ENCODE measurements at places on chromosomes 4 and X.

- no peak for DNase-seq
Observed at GRCh38 chr4:138393886-138394610, 151.9 kb upstream of the SLC7A11 start.

GRCh38 chr4:7647600-7648543 lies 213.1 kb upstream of the PSAPL1 start:
- no peak for DNase-seq

DNA sequence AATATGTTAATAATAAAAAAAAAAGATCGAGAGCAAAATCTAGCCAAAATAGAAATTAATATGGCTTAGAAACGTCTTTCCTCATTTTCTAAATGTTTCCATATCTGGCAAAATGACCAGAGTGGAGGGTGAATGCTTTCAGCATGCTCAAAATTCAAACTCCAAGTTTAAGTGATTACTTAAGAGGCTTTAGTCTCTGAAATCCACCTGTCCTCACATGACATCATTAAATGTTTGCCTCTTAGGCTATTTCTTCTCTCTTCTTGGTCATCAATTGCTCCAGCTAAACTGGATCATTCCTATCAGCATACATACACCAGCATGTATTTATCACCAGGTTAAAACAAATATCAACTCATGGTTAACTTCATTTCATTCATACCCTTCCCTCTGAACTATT lies 54.5 kb upstream of the ATXN3L start:
- DNase-seq: no peak

GRCh38 chr4:179272282-179272681 lies 1830.0 kb upstream of the AGA start:
- DNase-seq: no peak

DNA sequence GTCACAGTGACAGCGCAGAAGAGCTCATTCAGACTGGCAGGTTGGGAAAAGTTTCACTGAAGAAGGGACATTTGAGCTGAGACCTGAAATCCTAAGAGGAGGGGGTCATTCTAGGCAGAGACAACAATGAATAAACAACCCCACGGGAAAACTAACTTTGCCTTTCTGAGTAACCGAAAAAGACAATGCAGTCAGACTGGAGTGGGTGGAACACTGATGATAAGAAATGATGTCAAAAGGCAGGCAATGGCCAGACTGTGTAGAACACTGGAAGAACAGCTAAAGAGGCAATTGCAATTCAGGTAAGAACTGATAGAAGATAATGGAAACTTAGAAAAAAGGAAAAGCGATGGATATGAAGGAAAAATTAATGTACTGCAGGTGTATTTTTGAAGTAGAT lies 73.8 kb downstream of the CHIC2 start:
- DNase-seq: no peak

DNA sequence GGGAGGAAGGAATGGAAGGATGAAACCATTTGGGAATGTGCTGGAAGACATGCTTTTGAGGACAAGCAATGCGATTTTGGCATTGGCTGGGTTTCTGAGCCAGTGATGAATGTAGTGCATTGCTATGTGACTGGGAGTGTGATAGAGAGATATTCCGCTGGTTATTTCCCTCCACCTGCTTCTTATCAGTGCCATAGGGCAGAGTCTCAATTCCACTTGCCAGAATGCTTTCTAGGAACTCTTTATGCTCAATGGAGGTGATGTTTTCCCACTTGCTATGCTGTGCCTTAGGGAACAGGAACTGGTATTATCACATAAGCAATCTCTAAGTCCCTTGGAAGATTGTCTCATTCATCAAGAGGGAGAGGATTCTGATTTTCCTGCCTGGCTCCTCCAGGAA lies 28.0 kb downstream of the TBL1X start:
- no peak for DNase-seq

DNA sequence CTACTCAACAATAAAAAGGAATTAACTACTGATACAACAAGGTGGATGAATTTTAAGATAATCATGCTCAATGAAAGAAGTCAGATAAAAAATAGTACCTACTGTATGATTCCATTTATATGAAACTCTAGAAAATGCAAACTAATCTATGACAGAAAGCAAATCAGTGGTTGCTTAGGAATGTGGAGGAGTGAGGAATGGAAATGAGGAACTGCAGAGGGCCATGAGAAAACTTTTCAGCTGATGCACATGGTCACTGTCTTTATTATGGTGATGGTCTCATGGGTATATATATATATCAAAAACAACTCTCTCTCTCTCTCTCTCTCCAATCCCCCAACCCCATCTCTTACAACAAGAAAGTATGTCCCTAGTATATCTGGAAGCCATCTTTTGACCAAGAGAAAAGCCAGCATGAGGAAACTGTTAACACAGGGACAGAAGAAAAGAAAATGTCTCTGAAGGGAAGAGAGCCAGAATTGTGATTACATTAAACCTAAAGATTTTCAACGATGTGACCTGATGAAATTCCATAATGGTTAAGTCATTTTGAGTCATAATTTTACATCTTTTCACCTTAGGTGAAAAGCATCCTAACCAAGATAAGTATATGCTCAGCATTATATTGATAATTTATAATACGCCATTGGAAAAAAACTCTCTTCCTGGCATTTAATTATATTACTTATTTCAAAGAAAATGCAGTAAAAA lies 8.5 kb upstream of the NFKB1 start:
- no peak for DNase-seq

DNA sequence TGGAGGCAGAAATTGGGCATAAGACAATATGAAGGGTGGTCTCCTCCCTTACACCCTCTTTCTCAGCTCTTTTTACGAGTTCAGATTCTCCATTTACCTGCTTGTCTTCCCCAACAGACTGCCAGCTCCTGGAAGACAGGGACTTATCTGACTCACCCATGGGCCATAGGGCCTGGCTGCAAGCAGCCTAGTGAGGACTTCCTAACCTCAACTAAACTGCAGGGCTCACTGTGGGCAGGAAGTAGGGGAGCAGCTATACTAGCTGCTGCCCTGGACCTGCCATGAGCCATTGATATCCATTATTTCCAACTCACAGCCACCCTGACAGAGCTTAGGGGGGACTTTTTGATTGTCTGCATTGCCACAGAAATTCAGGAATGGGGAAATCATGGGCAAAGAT lies 11.5 kb upstream of the ZNF718 start:
- no peak for DNase-seq

GRCh38 chrX:136039968-136040367 lies 54.7 kb downstream of the SLC9A6 start:
- DNase-seq: no peak

GRCh38 chr4:38326499-38326898 lies 337.5 kb upstream of the KLF3 start:
- DNase-seq: no peak

- no peak for DNase-seq
Observed at GRCh38 chr4:37453999-37454800, 209.7 kb downstream of the NWD2 start.

DNA sequence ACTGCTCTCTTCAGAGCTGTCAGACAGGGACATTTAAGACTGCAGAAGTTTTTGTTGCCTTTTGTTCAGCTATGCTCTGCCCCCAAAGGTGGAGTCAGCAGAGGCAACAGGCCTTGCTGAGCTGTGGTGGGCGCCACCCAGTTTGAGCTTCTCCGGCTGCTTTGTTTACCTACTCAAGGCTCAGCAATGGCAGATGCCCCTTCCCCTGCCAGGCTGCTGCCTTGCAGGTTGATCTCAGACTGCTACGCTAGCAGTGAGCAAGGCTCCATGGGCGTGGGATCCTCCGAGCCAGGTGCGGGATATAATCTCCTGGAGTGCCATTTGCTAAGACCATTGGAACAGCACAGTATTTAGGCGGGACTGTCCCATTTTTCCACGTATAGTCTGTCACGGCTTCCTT lies 371.4 kb upstream of the AMOT start:
- DNase-seq: no peak

GRCh38 chr4:80180743-80181142 lies 16.6 kb upstream of the PRDM8 start:
- no peak for DNase-seq

GRCh38 chrX:39195156-39195555 lies 393.9 kb downstream of the MID1IP1 start:
- no peak for DNase-seq

DNA sequence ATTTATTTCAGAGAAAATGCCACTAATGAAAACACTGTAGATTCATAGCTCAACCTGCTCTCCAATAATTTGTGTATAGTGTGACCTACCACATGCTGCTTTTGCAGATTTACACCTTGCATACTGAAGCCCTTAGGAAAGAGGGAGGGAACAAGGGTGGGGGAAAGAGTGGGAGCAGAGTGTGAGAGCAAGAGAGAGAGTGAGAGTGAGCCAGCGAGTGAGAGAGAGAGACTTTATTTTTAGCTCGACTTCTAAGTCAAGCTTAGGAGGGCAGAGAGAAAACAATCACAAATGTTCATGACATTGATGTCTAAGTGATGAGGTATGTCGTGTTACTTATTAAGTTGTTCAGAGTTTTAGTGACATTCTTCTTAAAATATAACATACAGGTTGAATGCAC lies 112.5 kb upstream of the HAND2 start:
- no peak for DNase-seq

- no peak for DNase-seq
Observed at GRCh38 chr4:80115368-80116181, 42.5 kb upstream of the ANTXR2 start.

- DNase-seq: no peak
Observed at GRCh38 chr4:174860588-174860987, 31.5 kb upstream of the GLRA3 start.

DNA sequence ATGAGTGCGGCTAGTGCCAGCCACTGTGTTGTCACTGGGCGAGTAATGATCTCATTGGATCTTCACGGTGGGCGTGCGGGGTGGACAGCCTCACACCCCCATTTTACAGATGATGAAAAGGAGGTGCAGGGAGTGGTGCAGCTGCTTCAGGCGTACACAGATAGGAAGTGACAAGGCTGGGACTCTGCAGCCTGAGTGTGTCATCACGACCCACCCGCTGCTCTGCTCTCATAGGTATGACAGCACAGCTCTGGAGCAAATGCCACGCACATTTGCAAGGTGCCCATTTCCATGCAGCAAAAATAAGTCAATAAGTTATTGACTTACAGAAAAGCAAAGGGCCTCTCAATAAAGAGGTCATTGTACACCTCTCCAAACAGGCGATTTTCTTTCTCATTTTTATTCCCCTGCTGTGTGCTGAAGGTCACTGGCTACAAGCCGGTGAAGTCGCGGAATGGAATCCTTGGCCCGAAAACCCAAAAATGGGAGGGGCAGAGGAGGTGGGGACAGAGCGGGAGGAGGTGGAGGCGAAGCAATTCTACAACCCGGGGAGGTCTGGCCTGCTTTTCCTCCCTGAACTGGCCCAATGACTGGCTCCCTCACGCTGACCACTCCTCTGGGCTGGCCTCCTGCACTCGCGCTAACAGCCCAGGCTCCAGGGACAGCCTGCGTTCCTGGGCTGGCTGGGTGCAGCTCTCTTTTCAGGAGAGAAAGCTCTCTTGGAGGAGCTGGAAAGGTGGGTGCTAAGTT lies at the start of gene SOD3:
Gene SOD3, plus strand, starts transcription at position 658 of the 750 bp plus-strand sequence. CDS start 3,949 bp downstream, outside the sequence.
- DNase-seq: no peak

- DNase-seq: no peak
Observed at GRCh38 chr4:153465140-153465539, 1.0 kb upstream of the TMEM131L start.

- DNase-seq: no peak
Observed at GRCh38 chr4:109952612-109953011, 39.9 kb downstream of the EGF start.

DNA sequence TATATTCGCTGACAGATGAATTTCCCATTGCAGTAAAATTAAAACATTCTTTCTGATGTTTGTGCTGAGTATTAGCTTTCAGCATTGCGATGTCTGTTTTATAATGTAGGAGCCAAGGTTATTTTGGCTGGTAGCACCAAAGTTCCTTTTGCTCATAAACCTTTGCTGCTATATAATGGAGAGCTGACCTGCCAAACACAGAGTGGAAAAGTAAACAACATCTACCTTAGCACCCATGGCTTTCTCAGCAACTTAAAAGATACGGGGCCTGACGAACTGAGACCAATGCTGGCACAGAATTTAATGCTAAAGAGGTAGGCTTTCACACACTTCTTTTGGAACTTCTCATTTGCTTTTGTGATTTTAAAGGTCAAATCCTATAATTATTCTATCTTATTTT lies 46.0 kb downstream of the WDR19 start:
- no peak for DNase-seq

DNA sequence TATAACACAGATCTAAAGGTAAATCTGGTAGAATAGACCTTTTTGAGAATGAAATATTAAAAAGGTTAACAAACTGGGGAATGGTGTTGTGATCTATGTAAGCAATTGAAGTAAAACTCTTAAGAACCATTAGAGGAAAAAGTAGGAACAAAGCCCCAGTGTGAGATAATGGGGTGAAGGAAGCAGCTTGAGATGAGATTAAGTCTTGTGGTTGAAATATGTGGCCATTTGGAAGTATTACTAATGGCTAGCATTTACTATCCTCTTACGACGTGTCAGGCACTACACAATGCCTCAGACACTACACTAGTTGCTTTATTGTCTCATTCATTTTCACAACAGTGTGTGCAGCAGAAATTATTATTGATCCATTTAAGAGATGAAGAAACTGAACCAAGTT lies 25.9 kb upstream of the NDNF start:
- DNase-seq: no peak

DNA sequence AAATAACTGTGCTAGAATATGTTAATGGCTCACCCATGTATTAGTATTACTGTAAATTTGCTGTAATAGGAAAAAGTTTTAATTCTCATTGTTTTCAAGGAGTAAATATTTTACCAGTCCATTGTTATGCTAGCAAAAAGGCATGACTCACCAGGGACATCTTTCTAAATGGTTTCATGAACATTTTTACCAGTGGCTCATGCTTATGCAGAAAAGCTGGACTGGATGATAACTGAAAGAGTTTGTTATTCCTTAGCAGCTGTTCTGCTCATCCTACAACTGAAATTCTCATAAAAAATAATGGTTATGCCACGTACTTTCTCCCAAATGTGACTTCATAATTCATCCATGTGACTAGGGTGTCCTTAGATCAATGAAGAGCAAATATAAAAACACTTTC lies 111.9 kb upstream of the PCDH18 start:
- no peak for DNase-seq

- DNase-seq: no peak
Observed at GRCh38 chrX:119105826-119106225, 21.8 kb downstream of the KIAA1210 start.

DNA sequence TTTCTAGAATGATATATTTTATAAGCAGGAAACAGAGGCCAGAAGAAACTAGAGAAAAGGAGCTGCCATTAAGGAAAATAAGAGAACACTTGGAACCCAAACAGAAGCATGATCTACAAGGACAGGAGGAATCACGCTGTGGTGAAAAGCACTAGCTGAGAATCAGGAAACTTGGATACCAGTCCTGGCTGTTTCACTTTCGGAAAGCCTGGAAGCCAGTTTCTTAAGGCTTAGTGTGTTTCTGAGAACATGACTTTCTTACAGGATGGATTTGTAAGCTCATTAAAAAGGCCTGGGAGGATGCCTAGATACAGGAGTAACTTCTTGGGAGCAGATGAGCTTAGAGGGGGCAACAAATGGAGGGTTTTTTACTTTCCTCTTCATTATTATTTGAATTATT lies 36.9 kb downstream of the TLL1 start:
- no peak for DNase-seq

DNA sequence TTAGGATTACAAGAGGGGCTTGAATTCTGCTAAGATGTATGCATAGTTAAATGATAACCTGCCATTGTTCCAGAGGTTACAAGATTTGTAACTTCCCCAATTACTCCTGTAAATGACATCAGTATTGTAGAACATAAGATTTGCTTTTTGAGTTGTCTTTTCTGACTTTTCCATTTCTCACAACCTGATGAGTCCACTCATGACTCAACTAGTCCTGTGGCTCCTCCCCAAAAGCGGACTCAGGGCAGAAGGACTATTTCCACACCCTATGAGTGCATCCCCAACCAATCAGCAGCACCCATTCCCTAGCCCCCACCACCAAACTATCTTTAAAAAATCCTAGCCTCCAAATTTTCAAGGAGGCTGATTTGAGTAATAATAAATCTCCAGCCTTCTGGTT lies 54.7 kb downstream of the HOPX start:
- DNase-seq: no peak

Data from activated CD4-positive, alpha-beta T cell treated with anti-CD3 and anti-CD28 coated beads, Interleukin-2, amount 50 U/mL, for 4 hours (primary cell).